ENCODE measurements at places on chromosomes 11 and 22.

DNA sequence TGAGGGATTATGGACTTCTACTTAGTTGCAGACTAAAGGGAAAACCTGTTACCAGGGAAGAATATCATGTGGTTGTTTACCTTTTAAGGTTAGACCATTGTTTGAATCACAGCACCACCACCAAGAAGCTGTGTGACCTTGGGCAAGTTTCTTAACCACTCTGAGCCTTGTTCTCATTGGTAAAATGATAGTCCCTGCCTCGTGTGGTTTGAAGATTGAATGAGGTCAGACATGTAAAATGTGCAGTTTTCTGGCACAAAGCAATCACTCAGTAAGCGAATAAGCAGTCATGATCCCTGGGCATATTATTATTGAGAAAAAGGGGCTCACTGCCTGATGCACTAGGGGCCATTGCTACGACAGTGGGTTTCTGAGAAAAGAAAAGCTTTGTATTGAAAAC is 28.3 kb downstream of the MOV10L1 start:
- DNase-seq: no peak

GRCh38 chr11:47715082-47715669 is at the start of gene AGBL2:
AGBL2 (minus strand) TSS chr11:47715369; CDS start chr11:47714650, 719 bp downstream.
- peak; percentile 69 for DNase-seq

DNA sequence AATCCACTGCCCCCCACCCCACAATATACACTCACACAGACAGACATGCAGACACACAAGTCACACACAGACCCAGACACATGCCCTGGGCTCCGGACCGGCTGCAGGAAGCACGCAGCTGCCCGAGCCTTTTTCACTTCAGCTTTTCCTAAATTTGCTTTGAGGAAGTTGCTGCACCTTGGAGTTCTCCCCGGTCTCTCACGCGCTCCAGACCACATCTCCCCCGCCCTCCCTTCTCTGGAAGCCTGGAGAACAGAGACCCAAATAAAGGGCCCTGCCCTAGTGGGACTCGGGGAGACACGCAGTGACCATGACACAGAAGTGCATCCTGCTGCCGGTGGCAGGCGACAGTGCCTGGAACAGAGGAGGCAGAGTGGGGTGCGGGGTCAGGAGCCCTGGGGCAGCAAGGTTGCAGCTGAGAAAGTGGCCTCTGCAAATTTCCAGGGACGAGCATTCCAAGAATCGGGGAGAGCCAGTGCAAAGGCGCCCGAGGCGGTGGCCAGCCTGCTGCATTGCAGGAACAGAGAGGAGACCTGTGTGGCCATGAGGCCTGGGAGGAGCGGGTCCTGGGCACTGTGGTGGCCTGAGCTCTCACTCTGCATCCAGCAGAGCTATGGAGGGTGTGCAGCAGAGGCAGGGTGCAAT is 19.1 kb downstream of the RPL3 start:
- DNase-seq: no peak

DNA sequence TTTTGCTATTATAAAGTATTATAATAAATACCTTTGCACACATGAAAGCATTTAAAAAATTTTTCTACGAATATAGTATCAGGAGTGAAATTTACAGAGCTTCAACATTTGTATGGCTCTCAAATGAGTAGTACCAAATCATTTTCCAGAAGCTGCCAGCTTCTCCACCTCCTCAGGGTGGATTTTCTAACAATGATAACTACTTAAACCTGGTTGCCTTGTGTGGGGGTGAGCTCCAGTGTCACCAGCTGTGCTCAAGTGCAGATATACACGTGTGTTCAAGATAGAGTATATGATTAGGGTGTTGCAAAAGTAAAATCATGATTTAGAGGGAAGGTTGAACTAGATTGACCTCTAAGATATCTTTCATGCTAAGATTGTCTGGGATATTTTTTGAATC is 48.2 kb downstream of the HORMAD2 start:
- no peak for DNase-seq

GRCh38 chr11:7532405-7533145 is 18.8 kb downstream of the PPFIBP2 start:
- DNase-seq: no peak

- DNase-seq: no peak
These were observed 7.0 kb downstream of the ASRGL1 start for GRCh38 chr11:62344210-62344609.

- DNase-seq: peak; percentile 16
These were observed 16.1 kb downstream of the MICAL2 start for GRCh38 chr11:12126344-12127019.

- DNase-seq: no peak
These were observed 342 bp downstream of the EFCAB6 start for GRCh38 chr22:43811777-43812148.

DNA sequence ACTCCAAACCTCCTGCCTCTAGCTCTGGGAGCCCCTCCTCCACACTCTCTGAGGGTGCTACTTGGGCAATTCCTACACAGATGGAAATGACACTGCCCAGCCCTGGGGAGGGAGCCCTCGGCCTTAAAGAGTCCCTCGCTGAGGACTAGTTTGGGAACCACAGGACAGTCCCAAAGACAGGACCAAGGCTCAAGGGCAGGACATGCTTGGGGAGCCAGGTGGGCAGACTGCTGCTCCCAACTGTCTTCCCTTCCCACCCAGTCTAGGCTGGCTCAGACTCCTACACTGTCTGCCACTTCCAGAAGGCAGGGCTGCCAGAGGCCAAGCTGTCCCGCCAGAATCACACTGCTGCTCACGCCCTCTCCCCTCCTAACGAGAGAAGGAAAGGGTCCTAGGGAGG is 9.8 kb downstream of the ARRB1 start:
- no peak for DNase-seq

GRCh38 chr11:86160541-86161149 is 83.9 kb upstream of the EED start:
- no peak for DNase-seq

Data from SW 1271 (cell line).